ENCODE measurements at places on chromosomes 1 and 21. TPM values are rescaled to one million over a fixed set of nuclear protein-coding genes. Genes with fewer than 3 reads are reported as not detected.
A peak's percentile ranks its signal among the peaks of the same experiment; 100 is the strongest.

DNA sequence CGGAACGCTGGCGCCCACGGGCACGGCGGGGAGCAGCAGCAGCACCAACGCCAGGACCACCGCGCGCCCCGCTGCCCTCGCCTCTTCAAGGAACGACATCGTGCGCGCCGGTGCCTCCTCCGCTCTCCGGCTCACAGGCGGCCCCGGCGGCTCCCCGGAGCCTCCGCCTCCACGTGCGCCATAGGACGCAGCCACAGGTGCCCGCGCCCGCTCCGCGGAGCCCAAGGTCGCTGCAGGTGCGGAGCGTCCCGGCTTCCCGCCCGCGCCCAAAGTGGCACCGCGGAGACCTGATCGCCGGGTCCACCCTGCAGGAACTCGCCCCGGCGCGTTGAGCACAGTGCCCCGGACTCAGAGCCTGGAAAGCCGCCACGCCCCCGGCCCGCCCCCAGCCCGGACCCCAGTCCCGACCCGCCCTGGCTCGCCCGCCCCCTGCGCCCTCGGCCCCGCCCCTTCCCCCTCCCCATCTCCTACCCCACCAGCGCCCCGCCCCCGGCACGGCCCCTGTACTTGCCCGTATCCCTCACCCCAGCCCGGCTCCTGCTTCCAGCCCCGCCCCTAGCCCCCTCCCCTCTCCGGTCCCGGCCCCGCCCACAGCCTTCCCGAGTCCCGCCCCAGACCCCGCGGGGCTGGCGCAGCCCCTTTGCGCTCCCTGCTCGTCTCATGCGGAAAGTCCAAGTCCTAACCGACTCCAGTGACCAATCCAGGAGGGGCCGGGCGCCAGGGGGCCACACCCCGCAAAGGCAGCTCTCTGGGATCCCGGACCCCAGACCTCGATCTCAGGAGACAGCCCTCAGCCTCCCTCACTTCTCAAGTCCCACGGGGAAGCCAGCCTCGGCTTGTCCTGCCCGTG is at the start of gene MEGF6:
MEGF6 (minus strand) TSS at position 339 of the 850 bp plus-strand sequence; CDS start at position 99, 240 bp downstream.
- H3K27ac ChIP-seq: no peak within 1 kb of the TSS
- peaks cover 18% of the 10 kb centered on the region for H3K27me3 ChIP-seq
- H3K36me3 ChIP-seq: no peaks in the 10 kb centered on the region
- DNase-seq: peak; percentile 97
- peak within 1 kb of the TSS; percentile 80 for H3K4me3 ChIP-seq
- H3K4me1 ChIP-seq: peaks cover 36% of the 10 kb centered on the region

GRCh38 chr1:12369258-12369657 is 139.4 kb downstream of the VPS13D start:
- no peak overlapping the region for H3K4me3 ChIP-seq
- H3K36me3 ChIP-seq: peaks cover 21% of the 10 kb centered on the region
- H3K27me3 ChIP-seq: no peaks in the 10 kb centered on the region
- H3K4me1 ChIP-seq: peaks cover 2% of the 10 kb centered on the region
- no peak for DNase-seq
- no peak overlapping the region for H3K27ac ChIP-seq

DNA sequence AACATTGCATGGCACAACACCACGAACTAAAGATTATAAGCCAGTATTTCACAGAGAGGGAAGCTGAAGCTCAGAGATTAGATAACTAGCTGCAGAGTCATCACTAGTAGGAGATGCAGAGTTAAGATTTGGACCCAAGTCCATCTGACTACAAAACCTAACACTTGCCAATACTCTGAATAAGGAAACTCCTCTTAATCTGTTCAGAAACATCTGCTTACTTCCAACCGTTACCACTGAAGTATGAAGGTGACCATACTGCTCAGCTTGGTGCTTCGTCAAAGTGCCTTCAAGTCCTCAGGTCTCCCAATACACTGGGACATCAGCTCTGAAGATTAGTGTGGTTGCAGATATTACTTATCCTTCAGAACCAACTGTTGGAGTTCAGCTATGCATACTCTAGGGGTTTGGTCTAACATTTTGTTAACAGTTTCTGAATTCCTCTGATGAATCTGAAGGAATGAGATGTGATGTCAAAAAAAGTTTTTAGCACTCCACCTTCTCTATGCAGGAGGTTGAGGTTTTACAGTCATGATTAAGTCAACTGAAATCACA is 179.6 kb downstream of the TPR start:
- no peaks in the 10 kb centered on the region for H3K27me3 ChIP-seq
- no peaks in the 10 kb centered on the region for H3K36me3 ChIP-seq
- no peak for DNase-seq
- H3K4me3 ChIP-seq: no peak overlapping the region

DNA sequence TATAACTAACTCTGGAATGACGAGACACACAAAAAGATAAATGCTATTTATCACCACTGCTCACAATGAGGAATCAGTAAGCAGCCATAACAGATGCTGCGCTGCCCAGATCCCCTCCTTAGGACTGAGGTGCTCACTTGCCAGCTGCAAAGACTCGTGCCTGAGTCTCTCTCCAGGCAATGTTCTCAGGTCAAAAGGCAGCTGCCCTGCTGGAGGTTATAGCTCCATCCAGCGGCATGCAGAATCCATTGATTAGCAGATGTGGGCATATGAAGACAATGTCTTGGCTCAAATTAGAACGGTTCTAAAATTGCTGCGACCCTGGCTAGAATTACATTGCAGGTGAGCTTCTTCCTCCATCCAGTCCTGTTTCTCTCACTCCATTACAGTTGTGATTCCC is 328.2 kb upstream of the CHRM3 start:
- H3K4me1 ChIP-seq: peaks cover 35% of the 10 kb centered on the region
- no peak for DNase-seq
- peak overlapping the region; percentile 46 for H3K27ac ChIP-seq
- peaks cover 19% of the 10 kb centered on the region for H3K36me3 ChIP-seq
- no peak overlapping the region for H3K4me3 ChIP-seq

GRCh38 chr1:12164210-12164609 is 2.6 kb upstream of the TNFRSF1B start:
- no peak overlapping the region for H3K27ac ChIP-seq
- H3K36me3 ChIP-seq: no peaks in the 10 kb centered on the region
- H3K4me3 ChIP-seq: no peak overlapping the region
- no peak for DNase-seq
- peaks cover 21% of the 10 kb centered on the region for H3K4me1 ChIP-seq
- H3K27me3 ChIP-seq: peaks cover 42% of the 10 kb centered on the region

DNA sequence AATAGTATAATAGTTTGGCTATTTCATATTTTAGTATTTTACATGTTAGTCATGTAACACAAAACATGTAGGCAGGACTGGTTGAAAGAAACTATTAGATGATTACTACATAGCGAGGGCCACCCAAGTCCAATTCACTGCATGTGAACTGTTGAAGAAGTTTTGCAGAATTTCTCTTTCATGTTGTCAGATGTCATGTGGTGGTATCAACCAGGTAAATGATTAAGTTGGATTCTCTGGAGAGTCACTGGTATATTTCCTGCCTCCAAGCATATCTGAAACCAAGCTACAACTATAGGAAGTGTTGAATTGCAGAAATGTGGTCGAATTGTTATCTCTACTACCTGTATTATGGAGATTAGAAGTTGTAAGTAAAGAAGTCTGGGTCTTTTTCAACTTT is 137.8 kb upstream of the DPYD start:
- H3K27ac ChIP-seq: no peak overlapping the region
- DNase-seq: no peak
- H3K4me1 ChIP-seq: peaks cover 12% of the 10 kb centered on the region
- peaks cover 10% of the 10 kb centered on the region for H3K27me3 ChIP-seq
- H3K36me3 ChIP-seq: no peaks in the 10 kb centered on the region
- no peak overlapping the region for H3K4me3 ChIP-seq

- DNase-seq: no peak
- no peak overlapping the region for H3K27ac ChIP-seq
Observed at GRCh38 chr1:185291652-185292051, 25.4 kb downstream of the IVNS1ABP start.

- no peaks in the 10 kb centered on the region for H3K4me1 ChIP-seq
- no peak overlapping the region for H3K27ac ChIP-seq
- DNase-seq: no peak
- H3K4me3 ChIP-seq: no peak overlapping the region
- no peaks in the 10 kb centered on the region for H3K27me3 ChIP-seq
Observed at GRCh38 chr1:59455206-59455605, 158.3 kb downstream of the FGGY start.

DNA sequence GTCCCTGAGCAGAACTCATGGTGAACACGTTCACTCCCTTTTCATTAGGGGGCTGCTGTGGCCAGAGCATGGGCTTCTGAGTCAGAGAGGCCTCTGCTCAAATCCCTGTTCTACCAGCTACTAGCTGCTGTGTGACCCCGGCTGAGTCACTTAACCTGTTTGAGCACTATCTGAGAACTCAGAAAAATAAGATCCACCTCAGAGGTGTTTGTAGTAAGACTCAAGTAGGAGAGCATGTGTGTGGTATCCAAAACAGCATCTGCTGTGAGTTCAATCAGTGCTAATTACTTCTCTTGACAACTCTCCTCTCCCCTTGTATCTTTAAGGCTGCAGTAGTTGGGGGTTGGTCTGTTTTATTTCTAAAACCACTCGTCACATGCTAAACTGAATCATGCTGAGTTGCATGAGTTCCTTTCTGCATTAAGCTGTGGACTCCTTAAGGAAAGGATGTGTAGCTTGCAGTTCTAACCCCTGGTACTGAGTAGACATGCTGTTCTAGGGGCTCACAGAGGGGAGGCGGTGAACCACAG is 39.7 kb upstream of the JUN start:
- H3K27ac ChIP-seq: no peak overlapping the region
- no peak for DNase-seq
- peaks cover 5% of the 10 kb centered on the region for H3K4me1 ChIP-seq
- H3K4me3 ChIP-seq: no peak overlapping the region
- H3K27me3 ChIP-seq: peaks cover 3% of the 10 kb centered on the region

Gene TMIGD3
- total RNA-seq: not detected

Gene DCST1
- not detected for total RNA-seq

Gene UMODL1
- total RNA-seq: not detected
